ENCODE measurements at places on chromosomes 6 and 20.
A peak's percentile ranks its signal among the peaks of the same experiment; 100 is the strongest.

DNA sequence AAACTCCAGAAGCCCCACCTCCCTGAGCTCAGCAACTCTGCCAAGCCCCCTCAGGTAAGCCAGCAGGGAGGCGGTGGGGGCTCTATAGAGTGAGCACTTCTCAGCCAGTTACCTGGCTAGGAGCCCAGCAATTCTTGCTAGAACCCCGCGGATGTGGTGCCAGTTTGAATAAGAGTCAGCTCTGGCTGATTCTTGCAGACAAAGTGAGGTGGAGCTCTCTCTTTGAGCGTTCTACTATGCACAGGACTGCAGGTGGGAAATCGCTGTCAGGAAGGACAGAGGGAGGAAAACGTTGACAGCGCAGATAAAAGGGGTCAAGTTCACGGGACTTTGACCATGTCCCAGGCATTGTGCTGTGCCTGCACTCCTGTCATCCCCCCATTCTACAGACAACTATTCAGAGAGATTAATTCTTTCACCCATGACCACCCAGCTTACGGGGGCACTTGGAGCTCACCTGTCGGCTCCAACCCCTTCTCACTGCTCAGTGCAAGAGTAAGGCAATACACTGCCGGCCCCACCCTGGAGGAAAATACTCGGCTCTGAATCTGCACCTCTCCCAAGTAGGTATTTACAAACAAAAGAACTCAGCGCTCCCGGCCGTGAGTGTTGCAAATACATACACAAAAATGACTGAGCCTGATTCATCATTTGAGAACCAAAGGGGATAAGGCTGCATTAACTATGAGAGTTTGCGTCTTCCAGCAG is 92.9 kb downstream of the ANKRD60 start:
- DNase-seq = no peak

DNA sequence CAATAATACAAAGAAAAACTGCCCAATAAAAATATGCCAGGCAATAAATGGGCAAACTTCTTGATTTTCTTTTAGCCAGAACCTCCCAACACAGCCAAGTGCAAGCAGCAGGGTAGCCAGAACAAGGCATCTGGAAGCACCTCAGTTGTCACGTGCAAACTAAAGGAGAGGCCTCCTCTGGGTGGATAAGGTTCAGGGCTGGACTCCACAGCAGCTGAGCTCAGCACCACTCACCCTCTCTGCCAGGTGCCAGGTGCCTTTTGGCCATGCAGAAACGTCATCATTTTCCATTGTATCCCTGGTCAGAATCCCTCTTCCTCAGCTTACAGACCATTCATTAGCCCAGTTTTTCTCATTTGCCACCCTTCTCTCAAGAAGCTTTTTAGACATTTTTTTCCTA is 52.7 kb downstream of the SOD2 start:
- no peak for DNase-seq

DNA sequence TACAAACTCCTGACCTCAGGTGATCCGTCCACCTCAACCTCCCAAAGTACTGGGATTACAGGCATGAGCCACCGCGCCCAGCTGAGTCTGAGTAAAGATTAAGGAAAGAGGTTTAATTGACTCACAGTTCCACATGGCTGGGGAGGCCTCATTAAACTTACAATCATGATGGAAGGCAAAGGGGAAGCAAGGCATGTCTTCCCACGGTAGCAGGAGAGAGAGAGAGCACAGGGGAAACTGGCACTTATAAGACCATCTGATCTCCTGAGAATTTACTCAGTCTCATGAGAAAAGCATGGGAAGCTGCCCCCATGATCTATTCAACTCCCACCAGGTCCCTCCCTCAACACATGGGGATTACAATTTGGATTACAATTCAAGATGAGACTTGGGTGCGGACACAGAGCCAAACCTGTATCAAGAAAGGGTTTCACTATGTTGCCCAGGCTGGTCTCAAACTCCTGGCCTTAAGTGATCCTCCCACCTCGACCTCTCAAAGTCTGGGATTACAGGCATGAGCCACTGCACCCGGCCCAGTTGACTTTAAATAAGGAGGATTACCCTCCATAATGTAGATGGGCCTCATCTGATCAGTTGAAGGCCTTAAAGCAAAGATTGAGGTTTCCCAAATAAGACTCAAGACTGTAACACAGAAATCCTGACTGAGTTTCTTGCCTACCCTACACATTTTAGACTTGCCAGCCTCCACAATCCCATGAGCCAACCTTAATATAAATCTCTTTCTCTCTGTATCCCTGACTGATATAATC is 13.1 kb upstream of the PEX7 start:
- no peak for DNase-seq

GRCh38 chr6:165571721-165572132 is 91.3 kb downstream of the PDE10A start:
- DNase-seq = no peak

- DNase-seq = peak; percentile 71
Observed at GRCh38 chr6:24910331-24910960, 25.3 kb downstream of the RIPOR2 start.

- no peak for DNase-seq
Observed at GRCh38 chr6:37826188-37826587, 6.7 kb downstream of the ZFAND3 start.

DNA sequence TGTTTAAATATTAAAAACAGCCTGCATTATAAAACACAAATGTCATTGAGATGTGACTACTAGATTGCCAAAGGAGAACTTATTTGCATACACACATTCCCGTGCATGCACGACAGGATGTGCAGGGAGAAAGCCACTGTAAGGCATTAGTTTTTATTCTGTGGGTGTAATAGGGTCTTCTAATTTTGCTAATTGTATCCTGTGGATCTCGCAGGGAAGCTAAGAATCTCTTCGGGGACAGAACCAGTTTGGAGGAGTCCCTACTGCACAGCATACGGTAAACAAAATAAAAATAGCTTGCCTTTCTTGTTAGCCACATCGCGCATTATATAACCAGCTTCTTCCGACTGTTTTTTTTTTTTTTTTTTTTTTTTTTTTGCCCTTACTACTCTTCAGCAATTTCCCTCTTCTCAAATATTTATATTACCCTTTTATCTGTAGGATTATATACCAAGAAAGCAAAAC is 2.0 kb downstream of the ATXN1 start:
- DNase-seq = no peak

- DNase-seq = no peak
Observed at GRCh38 chr6:136975089-136975715, 53.1 kb downstream of the SLC35D3 start.

GRCh38 chr6:155340464-155341129 is 26.3 kb upstream of the TFB1M start:
- no peak for DNase-seq

- DNase-seq = no peak
Observed at GRCh38 chr6:107780226-107780625, 43.9 kb downstream of the SCML4 start.

GRCh38 chr20:6828794-6829423 is 61.4 kb downstream of the BMP2 start:
- DNase-seq = no peak

DNA sequence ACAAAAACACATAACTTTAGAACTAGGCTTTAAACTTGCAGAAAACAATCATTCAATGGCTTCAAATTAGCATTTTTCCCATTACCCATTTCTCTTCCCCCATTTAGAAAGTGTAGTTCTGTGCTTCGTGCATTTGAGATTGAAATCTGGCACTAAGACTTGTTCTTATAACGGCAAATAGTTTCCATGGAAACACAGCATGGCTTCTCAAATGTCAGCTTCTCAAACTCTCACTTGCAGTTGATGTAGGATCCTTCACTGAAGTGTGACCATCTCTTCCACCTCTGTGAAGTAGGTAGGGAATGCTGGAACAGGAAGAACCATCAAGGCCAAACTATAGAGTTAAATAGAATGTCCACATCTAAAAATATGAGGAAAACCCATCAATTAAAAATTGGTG is 52.2 kb downstream of the MANEA start:
- no peak for DNase-seq

DNA sequence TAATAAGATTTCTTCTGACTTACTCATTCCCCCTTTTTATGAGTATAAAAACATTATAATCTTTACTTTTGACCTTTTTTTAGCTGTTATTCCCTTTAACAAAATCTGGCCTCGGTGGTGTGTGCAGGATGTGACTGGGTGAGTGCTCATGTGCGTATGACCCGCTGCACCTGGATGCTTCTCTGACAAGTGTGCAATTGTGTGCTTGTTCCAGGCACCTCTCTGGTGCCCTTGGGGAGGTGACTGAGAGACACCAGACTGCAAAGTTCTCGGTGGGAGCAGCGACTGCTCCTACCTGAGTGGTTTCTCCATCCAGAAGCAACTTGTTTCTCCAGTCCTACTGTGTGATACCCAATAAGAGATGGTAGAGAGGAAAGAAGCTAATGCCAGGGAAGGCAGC is 65.0 kb downstream of the ISM1 start:
- DNase-seq = no peak
